ENCODE measurements at places on chromosomes 12 and 14. TPM values are rescaled to one million over a fixed set of nuclear protein-coding genes. Genes with fewer than 3 reads are reported as not detected.

The GZMH gene
- not detected for total RNA-seq

GRCh38 chr12:23204933-23205778 lies 580.2 kb downstream of the ETNK1 start:
- ATAC-seq, result no peak

DNA sequence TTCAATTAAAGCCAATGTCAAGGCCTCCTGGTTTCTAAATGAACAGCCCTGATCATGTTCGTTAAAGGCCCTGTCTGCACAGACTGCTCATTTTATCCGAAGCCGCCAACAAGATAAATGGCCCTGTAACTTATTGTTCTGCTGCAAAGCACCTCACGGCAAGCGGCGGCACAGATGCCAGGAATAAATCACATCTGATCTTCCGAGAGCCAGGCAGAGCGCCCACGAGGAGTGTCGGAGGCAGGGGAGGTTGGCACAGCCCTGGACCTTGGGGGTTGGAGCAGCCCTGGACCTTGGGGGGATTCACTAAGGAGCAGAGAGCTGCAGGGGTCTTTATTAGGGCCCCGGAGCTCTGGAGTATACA lies 110.5 kb downstream of the SCARB1 start:
- ATAC-seq, result no peak

- no peak for ATAC-seq
Observed at GRCh38 chr12:43066471-43066870, 476.9 kb upstream of the PRICKLE1 start.

DNA sequence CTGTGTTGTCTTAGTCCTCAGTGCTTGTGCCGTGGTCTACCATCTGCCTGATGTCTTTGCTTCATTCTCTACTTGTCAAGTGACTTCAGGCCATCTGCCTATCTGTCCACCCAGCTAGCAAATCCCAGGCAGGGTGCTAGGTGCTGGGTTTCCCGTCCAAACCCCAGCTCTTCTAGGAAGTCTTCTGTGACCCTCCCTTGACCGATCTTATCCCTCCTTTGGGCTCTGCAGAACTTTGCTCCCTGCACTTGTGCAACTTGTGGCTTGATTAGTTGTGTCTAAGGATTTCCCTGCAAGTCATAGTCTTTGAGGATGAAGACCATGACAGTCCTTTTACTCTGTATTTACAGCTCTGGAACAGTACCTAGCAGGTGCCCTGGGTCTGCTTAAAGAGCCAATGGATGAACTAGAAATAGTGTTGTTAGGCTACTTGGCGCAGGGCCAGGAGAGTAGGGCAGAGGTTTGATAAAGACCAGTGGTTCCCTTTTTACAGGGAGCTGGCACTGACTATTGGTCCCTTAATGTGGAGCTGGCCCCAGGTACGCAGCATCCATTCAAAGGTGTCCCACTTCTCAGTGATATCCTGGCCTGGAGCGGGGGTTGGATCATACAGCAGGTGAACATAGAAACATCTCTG lies 60.1 kb downstream of the ADCK1 start:
- no peak for ATAC-seq
